NCI-H345 (cell line): ENCODE measurements at places on chromosomes 13 and 19.

GRCh38 chr13:73782450-73783449 lies 351.5 kb downstream of the KLF12 start:
- DNase-seq, result peak; percentile 84

DNA sequence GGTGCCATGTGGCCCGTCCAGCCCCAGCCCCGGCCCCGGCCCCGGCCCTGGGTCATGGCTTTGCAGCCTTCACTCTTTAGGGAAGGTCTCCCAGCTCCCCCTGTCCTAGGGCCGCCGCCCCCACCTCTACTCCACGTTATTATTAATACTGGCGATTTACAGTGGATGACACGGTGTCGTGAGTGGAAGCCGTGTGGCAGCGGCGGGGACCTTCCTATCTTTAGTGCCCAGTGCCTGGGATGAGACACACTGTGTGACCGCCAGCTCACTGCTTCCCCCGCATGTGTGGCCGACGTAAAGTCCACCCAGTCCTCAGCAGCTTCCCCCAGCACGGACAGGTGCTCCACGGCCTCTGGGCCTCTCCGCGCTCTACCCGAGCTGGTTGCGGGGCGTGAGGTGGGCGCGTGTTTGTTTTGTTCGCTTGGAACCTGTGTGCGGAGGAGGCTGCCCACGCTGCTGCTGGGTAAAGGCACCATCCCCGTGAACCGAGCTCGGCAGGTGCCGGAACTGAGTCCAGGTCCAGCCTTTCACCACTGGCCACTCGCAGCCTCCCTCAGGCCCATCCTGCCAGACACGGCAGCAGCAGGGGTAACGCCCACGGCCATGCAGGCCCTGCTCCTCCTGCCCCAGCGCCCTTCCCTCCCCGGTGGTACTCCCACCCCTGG lies 70.9 kb upstream of the MCF2L start:
- DNase-seq, result no peak

DNA sequence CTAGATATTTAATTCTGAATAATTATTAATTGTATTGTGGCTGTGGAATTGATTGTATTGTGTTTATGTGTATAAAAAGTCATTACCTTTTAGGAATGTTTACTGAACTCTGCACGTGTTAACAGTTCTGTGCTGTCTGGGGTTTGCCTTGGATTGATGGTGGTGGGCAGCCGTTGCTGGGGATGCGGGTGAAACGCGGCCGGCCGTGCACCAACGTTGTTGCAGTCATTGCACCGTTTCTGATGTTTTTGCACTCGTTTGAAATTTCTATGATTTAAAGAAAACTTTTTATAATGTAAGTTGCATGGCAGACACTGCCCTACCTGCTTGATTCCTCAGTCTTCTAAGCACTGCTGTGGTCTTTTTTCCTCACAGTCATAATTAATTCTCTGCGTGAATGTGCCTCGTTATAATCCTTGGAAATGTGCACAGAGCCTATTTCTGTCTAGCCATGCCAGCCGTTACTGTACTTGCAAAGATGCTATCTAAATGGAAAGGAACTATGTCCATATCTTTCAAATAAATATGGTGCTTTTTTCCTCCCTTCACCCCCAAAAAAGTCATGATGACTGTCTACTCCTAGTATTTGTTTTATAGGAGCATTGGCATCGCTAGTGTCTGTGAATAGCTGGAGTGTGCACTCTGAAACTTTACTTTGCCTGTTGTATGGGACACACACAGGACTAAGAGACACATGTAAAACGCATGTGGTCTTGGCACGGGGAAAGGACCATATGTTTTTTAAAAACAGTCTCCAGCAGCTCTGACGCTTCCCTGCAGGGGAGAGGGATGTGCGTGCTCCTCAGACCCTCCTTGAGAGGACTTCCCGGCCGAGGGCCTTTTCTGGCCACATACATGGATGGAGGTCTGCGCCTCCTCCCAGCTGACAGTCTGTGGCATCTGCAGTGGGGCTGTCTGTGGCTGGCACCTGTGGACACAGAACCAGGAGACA lies 40.7 kb upstream of the MCF2L start:
- DNase-seq, result no peak

GRCh38 chr13:48592688-48593049 lies 59.8 kb upstream of the RCBTB2 start:
- DNase-seq, result no peak

- DNase-seq, result no peak
Observed at GRCh38 chr19:42419309-42419708, 7.9 kb downstream of the LIPE start.

- no peak for DNase-seq
Observed at GRCh38 chr19:39252458-39252857, 3.8 kb upstream of the IFNL4 start.

- DNase-seq, result no peak
Observed at GRCh38 chr19:17686023-17686521, 2.1 kb downstream of the UNC13A start.

GRCh38 chr13:50152224-50152623 lies 137.0 kb downstream of the KCNRG start:
- DNase-seq, result no peak

DNA sequence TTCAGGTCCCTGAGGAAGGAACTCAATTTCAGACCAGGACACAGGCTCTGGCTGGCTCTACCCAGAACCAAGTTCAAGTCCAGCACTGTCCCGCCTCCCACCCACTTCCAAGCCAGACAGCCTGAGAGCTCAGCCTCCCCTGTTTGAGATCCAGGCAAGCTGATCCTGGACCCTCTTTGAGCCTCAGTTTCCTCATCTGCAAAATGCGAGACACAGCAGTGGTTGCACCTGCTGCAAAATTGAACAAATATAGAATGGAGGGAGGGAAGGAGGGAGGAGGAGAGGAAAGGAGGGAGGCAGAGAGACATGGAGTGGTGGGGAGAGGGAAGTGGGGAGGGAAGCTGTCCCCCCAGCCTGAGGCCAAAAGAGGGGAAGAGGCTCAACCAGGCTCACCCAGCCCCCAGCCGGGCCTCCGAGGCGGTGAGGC lies 751 bp downstream of the TMEM221 start:
- no peak for DNase-seq

DNA sequence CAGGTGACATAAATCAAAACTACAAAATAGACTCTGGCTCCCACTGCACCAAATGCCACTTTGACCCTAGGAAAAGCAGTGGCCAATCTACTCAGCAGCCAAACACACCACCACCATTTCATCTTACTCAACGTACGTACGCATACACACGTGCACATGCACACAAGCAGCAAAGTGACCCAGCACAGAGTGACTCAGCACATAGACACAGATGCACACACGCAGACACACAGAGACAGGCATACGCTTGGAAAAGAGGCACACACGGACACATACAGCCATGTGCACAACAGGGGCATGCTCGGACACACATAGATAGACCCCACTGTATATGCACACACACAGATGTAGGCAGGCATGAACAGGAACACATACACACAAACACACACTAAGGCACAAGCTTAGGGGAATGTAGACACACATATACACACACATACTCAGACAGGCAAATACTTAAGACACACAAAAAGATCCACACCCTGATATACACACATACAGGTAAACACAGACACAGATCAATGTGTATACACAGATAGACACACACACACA lies 37.3 kb downstream of the PEPD start:
- DNase-seq, result no peak

DNA sequence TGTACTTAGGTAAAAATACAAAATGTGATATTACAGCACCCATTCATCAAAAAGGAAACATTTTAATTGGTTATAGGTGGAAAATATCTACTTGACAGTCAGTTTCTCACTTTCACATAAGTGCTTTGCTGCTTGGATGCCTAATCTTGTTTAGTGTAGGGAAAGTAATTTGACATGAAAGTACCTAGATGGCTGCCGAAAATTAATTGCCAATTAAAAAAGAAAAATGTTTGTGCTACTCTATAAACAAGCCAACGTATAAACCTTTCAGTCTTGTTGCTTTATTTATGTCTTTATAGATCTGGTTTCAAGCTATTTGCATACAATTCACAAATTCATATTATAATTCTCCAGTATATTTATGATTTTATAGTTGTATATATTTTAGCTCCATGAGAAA lies 729.9 kb downstream of the DACH1 start:
- DNase-seq, result no peak

GRCh38 chr13:79966059-79966458 lies 374.9 kb downstream of the SPRY2 start:
- no peak for DNase-seq

DNA sequence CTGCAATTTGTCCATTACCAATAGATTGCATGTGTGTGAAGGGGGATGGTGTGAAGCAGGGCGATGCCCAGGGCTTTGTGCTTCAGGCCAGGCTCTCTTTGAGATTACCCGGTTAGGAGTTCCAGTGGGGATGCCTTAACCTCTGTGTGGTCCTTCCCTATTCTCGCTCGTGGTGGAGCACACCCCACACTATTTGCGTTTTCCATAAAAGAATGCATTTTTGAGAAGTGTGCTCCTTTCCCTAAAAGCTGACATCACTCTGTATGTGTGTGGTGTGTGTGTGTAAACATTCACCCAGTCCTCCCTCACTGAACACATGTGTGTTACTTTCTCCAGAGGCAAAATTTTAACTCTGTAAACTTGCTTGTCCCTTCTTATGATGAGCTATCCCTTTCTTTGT lies 308.3 kb downstream of the SLC7A1 start:
- DNase-seq, result no peak

- no peak for DNase-seq
Observed at GRCh38 chr19:20167651-20168122, 673 bp downstream of the ZNF486 start.

GRCh38 chr13:98978280-98978679 lies 416 bp upstream of the DOCK9 start:
- no peak for DNase-seq

- no peak for DNase-seq
Observed at GRCh38 chr13:40878321-40878720, 88.9 kb downstream of the SLC25A15 start.

GRCh38 chr13:28658539-28658795 lies 463 bp upstream of the POMP start:
- DNase-seq, result no peak
